ENCODE measurements at places on chromosomes 2 and 18.

DNA sequence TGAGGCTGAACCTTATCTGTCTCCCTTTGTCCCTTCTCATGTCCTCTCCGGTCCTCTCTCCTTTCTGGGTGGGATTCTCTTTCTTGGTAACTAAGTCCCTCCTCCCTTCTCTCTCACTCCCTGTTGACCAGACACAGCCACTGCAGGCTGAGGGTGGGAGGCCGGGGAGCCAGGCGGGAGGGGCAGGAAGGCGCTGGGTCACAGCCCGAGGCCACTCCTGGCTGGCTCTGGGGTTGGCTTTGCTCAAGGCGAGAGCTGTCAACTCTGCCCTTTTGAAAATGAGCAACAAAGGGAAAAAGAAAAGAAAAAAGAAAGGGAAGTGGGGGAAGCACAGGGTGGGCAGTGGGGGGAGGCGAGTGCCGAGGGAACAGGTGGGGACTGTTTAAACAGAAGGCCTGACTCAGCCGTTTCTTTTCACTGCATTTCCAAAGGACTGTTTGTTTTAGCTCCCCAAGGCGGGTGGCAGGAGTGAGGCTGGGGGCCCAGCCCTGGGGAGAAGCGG is 70.5 kb upstream of the IGFBP5 start:
- no peak for DNase-seq

DNA sequence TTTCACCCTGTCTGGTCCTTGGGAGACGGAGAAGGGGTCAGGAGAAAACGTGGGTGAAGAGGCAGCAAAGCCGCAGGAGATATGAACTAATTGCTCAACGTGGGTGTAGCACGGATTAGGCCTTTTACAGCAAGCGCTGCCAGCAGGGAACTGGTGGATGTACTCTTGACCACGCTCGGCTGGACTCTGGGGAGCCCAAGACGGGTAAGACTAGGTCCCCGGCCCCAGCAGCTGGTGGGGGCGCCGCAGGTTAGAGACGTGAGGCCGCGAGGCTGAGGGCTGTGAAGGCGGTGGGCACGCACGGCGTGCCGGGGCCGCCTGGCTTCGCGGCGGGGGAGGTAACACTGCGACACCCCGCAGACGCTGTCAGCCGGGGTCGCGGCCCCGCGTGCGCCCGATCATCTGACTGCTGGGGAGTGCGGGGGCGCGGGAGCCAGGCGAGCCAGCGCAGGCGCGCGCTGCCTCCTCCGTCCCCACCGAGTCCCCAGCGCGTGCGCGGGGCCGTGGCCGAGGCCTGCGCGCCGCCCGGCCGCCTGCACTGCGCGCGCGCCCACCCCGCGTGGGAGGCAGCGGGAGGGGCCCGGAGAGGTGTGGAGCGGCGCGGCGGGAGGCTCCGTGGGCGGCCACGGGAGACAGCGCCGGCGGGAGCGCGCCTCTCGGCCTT is at the start of gene CLIP4:
Gene CLIP4 (plus strand): TSS at position 470 of the 664 bp plus-strand sequence. CDS start 5,974 bp downstream, outside the sequence.
- DNase-seq: peak; percentile 66

GRCh38 chr2:101516823-101517690 is 42.1 kb upstream of the RFX8 start:
- DNase-seq: peak; percentile 19

DNA sequence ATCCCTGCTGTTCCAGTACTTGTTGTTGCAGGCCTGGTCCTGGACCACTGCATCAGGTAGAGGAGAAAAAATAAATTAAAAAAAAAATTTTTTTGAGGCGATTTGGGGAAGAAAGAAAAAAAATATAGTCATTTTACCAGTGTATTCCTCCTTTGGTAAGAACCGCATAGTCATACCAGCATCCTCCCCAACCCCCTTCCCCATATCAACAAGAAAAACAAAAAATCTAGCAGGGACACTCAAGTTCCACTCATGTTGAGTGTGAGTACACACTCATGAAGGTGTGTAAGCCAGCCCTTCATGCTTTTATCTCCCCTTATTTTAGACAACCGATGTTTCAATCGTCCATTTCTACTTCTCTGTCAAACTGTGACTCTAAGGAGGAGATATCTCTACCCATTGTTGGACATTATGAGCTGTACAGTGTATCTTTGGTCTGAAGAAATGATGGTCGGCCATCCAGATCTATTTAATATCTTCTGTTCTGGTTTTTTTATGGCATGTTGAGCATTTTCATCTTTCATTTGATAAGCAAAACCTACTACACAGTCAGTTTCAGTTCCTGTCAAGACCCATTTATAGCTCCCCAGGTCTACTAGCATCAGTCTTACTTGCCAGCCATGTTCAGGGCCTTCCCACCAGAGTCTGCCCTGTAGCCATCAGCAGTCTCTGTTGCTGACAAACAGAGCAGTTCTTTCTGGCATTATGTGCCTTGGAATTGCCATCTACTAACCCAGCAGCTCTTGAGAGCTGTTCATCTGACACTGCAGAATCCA is 20.0 kb downstream of the ELP2 start:
- no peak for DNase-seq

GRCh38 chr18:30860741-30861140 is 181.8 kb downstream of the DSC3 start:
- no peak for DNase-seq

DNA sequence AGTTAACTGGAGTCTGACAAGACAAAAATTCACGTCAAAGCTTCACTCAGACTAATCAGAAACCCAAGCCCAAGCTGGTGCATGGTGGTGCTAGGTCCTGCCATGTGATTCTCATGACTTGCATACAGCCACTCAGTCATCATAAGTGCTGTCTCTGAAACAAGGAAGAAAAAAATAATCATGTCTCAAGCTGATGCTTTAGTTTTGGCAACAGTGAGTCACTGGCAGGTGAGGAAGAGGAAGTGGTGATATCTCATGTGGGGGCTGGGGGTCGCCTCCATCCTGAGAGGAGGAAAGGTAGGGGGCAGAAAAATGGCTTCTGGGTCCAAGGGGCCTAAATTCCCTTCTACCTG is 136.3 kb downstream of the TMEM163 start:
- no peak for DNase-seq

DNA sequence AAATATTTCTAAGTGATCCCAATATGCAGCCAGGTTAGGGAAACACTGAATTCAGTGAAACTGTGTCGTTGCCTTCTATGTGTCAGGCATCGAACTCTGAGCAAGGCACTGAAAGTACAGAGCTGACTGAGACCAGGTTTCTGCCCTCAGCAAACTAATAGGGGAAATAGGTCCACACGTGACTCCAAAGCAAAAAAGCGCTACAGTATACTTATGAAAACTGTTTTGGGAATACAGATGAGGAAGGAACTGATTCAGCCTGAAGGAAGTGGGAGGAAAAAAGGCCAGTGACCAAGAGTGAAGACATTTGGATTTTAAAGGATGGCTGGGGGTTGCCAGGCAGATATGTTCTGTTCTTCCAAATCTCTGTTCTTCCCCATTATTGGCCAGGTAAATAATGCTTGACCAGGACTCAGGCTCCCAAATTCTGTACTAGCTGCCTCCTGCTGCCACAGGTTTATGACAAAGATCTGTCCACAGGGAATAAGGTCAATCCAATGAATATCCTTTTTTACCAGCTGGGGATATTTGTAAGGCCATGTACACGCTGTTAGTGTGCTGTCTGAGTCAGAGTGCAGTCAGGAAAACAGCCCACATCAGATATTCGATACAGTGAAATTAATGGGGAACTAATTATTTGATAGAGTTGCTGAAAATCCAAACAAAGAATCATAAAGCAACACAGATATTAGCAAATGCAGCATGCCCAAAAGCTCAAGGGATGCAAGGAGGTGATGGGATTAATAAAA is 24.5 kb upstream of the INPP4A start:
- DNase-seq: no peak

DNA sequence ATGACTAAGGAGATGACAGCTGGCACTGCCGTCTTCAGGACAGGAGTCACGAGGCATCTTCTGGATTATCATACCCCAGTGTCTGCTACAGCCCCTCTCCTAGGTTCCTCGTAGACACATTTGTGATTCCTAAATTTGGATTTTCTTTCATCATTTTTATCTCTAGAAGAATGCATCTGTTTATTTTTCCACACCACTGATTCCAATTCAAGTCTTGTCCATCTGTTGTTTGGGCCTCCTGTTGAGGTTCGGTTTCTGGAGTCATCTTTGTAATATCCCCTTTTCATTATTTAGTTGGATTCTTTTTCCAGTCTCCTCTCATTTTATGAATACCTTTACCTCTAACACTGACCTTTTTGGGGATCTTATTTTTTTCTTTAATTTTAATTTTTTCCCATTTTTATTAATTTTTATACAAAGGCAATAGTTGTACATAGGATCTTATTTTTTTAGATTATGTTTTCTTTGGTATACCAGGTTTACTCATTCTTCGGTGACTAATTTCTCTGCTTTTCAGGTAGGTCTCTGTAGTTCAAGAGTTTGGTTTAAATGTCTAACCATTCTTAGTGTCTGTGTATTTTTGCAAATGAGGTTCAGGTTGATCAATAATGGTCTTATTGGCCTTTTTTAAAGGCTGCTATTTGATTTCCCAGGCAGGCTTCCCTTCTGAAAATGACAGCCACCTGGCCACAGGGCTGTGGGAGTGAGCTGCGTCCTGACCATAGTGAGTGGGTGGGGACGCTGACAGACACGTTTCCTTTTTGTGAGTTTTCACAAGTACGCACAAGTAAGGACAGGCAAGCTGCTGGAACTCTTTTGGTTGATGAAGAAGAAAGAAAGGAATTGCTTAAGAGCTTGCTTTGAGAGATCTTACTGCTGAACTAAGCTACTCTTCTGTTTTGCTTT is 34.5 kb downstream of the FARP2 start:
- peak; percentile 9 for DNase-seq

DNA sequence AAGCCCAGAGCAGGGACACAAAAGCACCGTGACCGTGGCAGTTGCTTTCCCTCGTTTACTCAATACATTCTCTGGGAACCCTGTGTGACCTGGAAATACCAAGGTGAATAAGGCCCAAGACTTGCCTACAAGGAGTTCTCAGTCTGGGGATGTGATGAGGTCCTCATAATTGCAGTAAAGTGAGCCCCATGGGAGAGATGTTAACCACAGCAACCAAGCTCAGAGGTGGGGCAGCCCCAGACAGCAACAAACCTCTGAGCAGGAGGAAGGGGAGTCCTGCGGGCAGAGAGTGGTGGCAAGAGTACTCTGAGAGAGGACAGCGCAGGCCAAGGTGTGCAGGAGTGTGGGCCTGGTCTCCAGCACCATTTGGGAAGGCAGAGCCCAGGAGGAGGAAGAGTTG is 91.6 kb downstream of the TTC32 start:
- DNase-seq: no peak

- no peak for DNase-seq
Observed at GRCh38 chr2:102618452-102619413, 620 bp upstream of the SLC9A2 start.

GRCh38 chr2:111216811-111217652 is 96.3 kb downstream of the BCL2L11 start:
- DNase-seq: no peak

DNA sequence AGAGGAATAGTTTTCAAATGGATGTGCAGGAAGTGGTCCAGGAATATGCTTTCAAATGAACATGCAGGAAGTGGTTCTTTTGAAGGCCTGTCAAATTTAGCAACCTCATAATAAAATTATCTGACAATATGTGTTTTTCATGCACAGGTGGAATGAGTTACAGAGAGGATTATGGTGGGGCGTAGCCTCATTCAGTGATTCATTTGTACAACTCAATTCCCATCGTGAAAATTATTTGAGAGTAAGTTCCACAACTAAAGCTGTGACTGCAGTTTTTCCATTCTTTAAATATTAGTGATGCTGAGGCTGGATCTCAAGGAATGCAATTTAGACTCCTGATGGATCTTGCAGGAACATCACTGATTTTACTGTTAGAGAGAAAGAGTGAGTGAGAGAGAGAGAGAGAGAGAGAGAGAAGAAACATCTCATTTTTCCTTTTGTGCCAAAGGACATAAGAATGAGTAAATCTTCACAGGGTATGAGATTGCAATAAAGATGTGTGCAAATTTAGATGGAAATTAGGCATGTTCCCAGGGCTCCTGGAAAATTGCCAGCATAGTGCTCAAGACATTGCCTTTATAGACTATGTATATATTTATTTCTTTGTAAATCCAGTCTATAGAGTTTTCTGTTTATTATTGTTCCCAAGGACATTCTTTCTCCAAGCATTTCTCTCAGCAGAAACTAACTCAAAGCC is 394.9 kb upstream of the ZEB2 start:
- no peak for DNase-seq

GRCh38 chr2:232386490-232386739 is 7.9 kb downstream of the ALPP start:
- DNase-seq: no peak

DNA sequence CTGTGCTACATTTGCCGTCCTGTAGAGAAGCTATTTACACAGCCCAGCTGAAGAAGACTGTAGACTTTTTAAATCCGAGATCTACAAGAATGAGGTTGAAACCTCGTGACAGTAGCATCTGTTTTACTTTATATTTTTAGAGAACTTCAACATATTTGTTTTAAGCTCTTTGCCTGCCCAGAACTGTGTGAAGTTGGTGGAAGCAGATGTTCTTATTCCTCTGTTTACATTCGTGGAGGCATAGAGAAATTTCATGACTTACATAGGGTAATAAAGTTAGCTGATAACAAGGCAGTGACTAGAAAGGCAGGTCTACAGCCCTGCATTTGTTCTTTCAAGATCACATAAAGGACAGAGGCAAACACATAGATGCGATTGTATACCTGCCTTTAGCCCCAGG is 47.0 kb upstream of the MAP3K20 start:
- no peak for DNase-seq

- DNase-seq: peak; percentile 18
Observed at GRCh38 chr2:112996635-112997034, 8.6 kb upstream of the IL36A start.

- DNase-seq: no peak
Observed at GRCh38 chr18:21300908-21301200, 58.8 kb downstream of the GREB1L start.

- peak; percentile 26 for DNase-seq
Observed at GRCh38 chr18:45686891-45687611, 36.9 kb upstream of the SLC14A1 start.

- DNase-seq: peak; percentile 57
Observed at GRCh38 chr2:54570925-54571694, 115.0 kb downstream of the SPTBN1 start.

DNA sequence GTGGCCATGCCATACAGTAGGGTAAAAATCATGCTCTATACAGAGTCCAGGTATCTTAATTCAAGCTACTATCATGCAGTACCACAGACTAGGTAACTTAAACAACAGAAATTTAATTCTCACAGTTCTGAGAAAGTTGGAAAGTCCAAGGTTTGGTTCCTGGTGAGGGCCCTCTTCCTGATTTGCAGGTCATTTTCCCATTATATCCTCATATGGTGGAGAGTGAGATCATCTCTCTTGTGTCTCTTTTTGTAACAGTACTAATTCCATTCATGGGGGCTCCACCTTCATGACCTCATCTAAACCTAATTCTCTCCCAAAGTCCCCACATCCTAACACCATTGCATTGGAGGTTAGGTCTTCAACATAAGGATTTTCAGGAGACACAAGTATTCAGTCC is 335.0 kb upstream of the ACVR2A start:
- no peak for DNase-seq

- DNase-seq: no peak
Observed at GRCh38 chr2:150129921-150130575, 357.4 kb downstream of the RND3 start.

- DNase-seq: no peak
Observed at GRCh38 chr2:219844401-219845091, 217.1 kb downstream of the SLC4A3 start.

Measured in stimulated activated CD4-positive, alpha-beta T cell treated with anti-CD3 and anti-CD28 coated beads, Interleukin-4, amount 100 ng/mL, for 48 hours (primary cell).